ENCODE measurements at places on chromosomes 2 and 18.
A peak's percentile ranks its signal among the peaks of the same experiment; 100 is the strongest.

- no peak for DNase-seq
Observed at GRCh38 chr2:99880148-99880963, 262.0 kb downstream of the AFF3 start.

GRCh38 chr2:51258301-51258700 is 226.4 kb upstream of the NRXN1 start:
- DNase-seq = no peak

- DNase-seq = no peak
Observed at GRCh38 chr18:76892832-76893231, 70.5 kb downstream of the ZNF236 start.

DNA sequence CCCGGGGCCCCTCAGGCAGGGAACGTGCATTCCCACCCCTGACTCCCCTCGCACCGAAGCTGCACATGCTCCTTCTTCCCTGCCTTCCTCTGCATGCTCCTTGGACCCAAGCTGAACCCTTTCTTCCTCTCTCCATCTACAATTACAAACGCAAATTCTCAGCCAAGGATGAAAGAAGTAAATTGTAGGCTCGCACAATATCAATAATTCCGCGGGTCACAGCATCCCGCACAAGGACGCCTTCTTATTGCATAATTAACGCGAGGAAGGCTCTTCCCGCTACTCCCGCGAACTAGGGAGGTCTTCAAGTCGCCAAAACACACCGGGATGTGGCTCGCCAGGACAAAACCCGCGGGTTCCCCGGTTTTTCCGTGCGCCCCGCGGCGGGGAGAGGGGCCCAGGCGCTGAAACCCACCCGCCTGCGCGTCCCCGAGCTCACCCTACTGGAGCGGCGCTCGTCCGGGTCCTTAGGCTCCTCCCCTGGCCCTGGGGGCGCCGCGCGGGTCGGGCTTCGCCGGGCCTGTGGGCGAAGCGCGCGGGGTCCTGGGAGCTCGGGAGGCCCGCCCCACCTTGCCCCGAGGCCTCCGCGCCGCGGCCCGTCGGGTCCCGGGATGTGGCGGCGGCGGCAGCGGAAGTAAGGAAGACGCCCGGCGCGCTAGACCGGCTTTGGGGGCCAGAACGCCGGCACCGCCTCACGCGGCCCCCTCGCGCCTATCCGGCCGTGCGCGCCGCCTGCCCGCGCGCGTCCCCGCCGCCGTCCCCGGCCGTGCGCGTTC is at the start of gene CHST10:
Gene CHST10 (minus strand): TSS at position 734 of the 776 bp plus-strand sequence. CDS start 10,993 bp downstream, outside the sequence.
- DNase-seq = peak; percentile 87

GRCh38 chr18:12408247-12408869 is 629 bp downstream of the PRELID3A start:
- no peak for DNase-seq

DNA sequence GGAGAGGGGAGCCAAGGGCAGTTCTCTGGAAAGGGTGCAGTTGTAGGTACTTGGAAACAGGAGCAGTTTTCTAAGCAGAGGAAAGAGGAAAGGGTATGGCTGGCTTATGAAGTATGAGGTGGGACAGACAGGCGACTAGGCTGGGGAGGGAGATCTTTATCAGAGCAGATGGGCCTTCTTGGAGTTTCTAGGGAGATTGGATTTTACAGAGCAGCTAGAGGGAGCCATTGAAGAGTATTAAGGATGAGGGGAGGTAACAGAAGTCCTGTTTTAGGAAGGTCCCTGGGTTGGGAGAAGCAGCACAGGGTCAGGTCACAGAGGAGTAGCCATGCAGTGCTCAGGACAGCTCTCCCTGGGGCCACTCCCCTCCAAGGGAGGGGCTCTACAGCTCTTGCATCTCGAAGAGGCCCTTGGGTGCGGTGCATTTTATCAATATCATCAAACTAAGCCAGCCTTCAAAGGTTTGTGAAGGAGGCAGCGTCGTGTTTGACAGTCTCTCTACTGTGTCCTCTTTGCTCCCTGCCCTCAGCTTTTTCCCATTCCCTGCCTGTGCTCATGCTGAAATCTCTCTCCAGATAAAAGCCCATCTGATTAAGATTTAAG is 154.3 kb downstream of the SETBP1 start:
- DNase-seq = no peak

- DNase-seq = no peak
Observed at GRCh38 chr2:172249334-172249733, 146.6 kb upstream of the DLX2 start.

All from osteocyte (in vitro differentiated cells).